NCI-H187 (cell line): ENCODE measurements at places on chromosomes 5 and 9.

GRCh38 chr5:122967085-122967484 lies 69.4 kb downstream of the PPIC start:
- no peak for DNase-seq

DNA sequence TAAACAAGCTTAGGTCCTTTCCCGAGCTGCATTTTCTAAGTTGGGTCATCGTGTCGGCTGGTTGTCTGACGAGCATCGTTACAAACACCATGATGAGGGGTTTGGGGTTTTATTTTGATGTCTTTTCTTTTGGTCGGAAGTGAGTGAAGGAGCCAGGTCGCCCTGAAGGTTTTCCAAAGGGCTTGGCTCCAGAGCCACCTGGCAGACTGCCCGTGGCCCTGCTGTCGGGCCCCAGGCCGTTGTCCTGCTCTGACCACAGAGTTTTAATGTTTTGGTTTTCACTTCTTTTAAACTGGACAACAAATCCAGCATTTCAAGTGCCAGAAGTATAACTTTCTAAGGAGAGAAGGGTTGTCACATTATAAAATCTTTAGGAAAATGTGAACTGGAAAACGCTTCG lies 42.3 kb downstream of the TENT4A start:
- no peak for DNase-seq

- DNase-seq = no peak
Measured at GRCh38 chr5:173826086-173826427, 62.1 kb upstream of the CPEB4 start.

DNA sequence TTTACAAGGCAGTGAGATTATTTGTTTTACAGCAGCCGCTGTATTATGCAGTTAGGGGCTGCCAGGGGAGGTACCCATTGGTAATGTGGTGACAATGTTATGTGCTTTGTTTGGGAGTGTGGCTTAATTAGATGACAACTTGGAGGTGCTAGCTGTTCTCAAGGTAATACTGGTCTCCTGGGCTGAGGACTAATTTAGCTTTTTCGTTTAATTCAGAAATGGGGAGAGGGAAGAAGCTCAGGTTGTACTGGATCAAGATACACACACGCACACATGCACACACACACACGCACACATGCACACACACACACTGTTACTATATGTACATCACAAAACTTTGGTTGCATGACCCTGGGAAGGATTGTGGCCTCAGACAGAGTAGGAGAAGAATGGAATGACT lies 37.9 kb downstream of the CFAP77 start:
- DNase-seq = no peak

DNA sequence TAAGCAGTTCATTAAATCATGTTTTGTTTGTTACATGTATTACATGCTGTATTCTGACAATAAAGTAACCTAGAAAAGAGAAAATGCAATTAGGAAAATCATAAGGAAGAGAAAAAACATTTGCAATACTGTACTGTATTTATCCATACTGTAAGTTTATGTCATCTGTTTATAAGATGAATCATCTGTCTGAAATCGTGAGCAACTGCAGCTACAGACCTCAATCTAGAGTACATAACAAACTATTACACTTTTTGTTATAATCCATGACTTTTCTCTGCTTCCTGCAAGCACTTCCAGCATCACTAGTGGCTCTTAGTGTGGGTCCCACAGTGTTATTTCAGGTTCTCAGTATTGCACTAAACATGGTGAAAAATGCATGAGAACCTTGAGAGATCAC lies 144.4 kb upstream of the NR4A3 start:
- no peak for DNase-seq

- no peak for DNase-seq
Measured at GRCh38 chr5:57431759-57432158, 50.9 kb downstream of the ACTBL2 start.

DNA sequence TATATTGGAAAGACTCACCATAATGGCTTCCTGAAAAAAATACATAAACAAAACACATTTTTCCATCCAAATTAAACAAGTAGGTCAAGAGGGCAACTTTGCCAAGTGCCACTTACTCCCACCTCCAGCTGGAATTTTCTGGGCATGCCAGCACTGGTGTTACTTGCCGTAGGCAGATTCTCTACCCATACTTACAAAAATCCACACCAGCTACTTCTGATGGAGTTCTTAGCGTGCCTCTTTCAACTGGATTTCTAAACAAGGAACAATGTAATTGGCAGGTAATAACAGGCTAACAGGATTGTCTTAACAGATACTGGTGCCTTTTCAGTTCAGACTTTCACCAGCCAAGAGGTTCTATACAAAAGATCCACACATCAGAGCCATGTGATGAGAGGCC lies 301.4 kb downstream of the MLLT3 start:
- DNase-seq = no peak

GRCh38 chr9:108469654-108470053 lies 386.1 kb downstream of the ACTL7B start:
- no peak for DNase-seq

- no peak for DNase-seq
Measured at GRCh38 chr5:82277613-82277986, 554 bp downstream of the RPS23 start.

- no peak for DNase-seq
Measured at GRCh38 chr9:31100311-31100710, 1284.1 kb upstream of the ACO1 start.

GRCh38 chr5:158552241-158552640 lies 547.5 kb downstream of the EBF1 start:
- no peak for DNase-seq

DNA sequence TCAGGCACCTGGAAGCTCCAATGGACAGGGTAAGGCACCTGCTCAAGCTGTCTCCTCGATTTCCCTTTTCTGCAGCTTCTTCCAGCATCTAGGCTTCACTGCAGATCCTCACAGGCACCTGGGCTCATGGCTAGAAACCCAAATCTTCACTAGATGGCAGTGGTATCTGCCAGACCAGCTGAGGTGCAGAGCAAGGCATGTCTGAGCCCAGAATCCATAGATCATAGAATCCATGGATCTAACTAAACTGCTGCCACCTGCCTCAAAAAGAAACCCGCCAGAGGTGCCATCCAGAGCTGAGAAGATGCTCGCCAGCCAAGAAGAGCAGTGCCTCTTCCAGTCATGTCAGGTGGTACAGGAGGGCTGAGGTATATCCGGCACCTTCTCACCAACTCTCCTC lies 6.9 kb downstream of the SHC3 start:
- no peak for DNase-seq

DNA sequence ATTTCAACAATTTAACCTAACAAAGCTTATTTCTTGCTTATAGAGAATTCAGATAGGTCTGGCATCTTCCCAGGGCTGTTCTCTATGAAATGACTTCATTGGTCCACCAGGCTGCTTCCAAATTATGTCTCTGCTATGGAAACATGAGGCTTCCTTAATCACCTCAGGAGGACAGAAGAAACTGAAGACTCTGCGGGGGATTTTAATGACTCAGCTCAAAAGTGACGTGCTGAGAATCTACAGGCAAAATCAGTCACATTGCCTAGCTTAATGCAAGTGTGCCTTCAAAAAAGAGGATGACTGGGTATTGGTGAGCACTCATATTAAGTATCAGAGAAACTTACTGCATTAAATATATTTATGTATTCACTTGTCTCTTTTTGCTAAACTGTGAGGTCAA lies 315.5 kb upstream of the RGMB start:
- no peak for DNase-seq

DNA sequence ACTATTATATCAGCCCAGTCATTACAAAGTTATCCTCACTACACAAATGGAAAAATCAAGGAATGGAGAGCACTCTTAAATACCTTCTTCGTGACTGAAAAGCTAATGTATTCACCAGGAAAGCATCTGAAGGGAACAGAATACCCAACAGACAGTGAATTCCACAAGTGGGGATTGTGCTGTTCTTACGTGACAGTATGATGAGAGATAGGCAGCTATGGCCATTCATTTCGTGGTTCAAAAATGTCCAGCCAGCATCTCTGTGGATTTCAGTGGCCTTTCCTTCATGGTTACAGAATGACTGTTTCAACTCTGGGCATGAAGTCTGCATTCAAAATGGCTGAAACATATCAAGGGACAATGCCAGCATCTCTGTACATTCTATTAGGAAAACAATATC lies 323.8 kb downstream of the PRELID2 start:
- no peak for DNase-seq

- DNase-seq = no peak
Measured at GRCh38 chr9:78438211-78438610, 141.3 kb downstream of the PSAT1 start.

- no peak for DNase-seq
Measured at GRCh38 chr5:36878392-36879082, 2.0 kb downstream of the NIPBL start.

DNA sequence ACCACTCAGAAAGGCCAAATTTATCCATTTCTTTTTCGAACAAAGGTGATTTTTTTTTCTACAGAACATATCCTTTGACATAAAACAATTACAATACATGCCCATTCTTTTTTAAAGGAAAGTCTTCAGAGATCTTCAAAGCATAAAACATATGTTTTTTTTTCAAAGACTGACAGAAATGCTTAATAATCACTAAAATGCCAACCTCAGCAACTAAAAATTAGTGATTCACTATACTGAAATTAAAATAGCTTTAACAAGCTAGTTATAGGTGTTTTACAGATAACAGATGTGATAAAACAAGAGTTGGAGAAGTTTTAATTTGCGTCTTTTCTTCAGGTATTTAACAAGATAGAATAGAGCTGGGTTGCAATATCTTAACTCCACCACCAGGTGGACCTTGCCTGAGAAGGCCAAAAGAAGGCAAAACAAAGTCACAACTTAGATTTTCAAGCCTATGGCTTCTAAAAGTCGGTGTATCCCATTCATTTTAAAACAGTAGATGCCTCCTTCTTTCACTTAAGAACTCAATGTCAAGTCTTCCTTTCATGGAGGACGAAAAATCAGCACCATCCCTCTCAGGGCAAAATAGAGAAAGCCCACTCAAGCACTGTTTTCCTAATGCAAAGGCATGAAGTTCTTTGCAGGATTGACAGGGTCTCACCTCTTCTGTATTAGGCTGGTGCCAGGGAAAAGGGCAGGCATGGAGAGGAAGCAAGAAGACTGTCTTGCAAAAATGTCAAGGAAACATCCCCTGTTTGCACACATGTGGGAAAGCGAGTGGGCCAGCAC lies 31.1 kb upstream of the CPLX2 start:
- no peak for DNase-seq

GRCh38 chr9:79735023-79735779 lies 163.4 kb downstream of the TLE4 start:
- DNase-seq = no peak
